Activated T-helper 1 cell treated with Interleukin-2 at 50 U/mL for 16 hours (primary cell): ENCODE measurements at places on chromosomes 6 and 20.
A peak's percentile ranks its signal among the peaks of the same experiment; 100 is the strongest.

DNA sequence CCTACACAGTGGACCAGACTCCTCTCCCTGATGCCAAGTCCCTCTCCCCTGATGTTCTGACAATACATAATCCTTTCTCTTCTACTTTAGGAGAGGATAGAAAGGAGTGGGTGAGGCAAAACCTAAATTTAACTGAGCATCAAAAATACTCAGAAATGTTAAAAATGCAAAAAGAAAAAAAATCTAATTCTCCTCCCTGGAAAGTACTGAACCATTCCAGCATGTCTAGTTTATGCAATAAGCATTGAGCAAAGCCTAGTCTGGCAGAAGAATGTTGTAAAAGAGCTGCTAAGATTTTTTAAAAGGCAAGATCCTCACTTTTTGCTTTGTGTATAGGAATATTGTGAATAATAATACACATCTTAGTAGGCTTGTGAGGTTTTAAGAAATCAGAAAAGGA, 116.6 kb upstream of the STXBP5 start:
- DNase-seq, result no peak

DNA sequence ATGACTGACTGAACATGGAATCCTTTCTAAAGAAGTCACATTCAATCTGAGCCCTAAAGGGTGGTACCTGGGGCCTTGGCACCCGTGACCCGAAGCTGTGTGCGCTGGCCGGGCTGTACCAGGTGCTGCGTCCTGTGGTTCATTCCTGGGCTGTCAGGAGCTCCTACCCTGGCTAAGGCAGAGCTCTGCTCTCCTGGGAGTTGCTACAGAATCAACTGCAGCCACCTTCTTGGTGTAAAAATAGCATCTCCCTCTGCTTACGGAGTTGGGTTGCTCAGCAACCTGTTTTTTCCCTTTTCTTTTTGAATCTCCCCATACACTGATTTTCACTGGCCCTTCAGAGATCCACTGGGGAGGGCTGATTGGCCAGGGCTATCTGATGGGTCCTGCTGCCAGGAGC, 236.6 kb upstream of the PDE10A start:
- DNase-seq, result no peak

- DNase-seq, result no peak
Measured at GRCh38 chr6:139625998-139626975, 251.8 kb upstream of the CITED2 start.

DNA sequence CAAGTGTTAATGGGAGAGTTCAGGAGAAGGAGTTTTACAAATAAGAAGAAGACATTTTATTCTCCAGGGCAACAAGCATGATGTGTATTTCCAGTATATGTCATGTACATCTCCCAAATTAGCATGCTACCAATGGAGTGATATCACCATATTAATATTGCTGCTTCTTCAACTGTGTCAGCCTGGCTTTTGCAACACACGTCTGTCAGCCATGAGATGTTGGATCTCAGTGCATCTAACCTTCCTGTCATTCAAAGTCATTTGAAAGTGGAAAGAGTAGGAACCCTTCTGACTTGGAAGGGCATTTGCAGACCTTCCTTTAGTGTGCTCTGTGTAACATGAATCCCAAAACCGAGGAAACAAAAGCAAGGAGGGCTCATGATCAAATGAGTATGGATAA, 284.1 kb downstream of the ZNF217 start:
- DNase-seq, result no peak

DNA sequence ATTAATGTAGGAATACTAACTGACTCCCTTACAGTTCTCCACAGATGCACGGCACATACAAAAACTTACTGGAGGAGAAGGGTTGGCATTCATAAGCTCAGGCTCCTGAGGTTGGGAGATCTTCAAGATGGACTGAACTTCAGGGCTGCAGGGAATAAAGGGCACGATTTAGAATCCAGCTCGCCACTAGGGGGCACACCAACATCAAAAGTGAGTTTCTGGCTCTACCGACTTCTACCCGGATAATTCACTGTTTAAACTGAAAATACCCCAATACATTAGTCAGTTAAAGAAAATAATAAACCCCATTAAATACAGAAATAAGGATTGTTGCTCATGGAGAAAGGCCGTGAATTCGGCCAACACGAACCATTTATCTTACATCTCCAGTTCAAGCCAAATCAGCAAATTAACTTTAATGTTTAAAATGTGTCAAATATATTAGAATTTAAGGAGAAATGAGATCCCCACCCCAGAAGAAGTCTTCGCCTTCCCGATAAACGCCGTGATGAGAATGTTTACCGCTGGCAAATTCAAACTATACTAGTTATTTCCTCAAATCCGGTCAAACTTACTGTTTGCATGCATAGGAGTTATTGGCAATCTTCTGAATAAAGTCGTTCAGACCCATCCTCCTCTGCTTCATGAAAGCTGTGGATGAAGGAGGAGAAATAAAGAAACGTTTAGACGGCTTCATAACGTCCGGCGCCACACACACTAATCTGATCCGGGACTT, 121.7 kb upstream of the SLC2A12 start:
- DNase-seq, result peak; percentile 71

DNA sequence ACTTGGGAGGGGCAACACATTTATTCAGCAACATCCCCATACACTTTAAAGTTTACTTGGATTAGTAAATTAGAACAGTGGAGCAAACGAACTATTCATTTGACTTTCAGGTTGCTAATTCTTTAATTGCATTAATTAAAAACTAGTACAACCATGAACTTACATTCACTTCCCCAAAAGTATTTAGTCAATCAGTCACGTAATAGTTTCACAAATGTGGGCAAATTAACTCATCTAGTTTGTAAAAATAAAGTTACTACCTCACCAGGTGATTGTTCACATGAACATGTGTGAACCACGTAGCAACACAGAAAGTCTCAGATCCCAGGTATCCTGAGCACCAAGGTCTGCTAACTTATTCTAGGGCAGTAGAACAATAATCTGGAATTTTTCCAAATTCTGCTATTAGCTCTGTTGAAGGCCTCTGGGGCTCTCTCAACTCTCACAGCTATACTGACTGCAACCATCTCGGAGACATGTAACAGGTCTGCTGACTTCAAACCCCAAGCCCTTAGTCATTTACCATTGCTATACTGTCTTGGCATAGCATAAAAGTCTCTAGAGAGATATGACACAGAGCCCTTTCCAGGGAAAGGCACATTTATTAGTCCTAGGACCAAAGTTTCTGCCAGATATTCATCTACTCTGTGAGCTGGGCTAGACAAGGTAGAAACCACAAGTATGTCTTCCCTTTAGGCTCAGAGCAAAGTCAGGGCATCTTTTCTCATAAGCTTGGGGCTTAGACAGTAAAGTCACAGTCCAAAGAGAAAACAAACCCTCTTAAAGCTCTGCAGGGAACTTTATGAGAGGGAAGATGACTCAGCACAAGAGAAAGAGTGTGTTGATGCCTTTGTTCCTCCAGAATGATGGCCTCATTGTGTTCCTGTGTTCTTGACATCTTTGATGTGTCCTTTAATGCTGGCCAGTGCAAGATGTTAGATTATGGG, 50.9 kb upstream of the CCDC28A start:
- DNase-seq, result no peak

DNA sequence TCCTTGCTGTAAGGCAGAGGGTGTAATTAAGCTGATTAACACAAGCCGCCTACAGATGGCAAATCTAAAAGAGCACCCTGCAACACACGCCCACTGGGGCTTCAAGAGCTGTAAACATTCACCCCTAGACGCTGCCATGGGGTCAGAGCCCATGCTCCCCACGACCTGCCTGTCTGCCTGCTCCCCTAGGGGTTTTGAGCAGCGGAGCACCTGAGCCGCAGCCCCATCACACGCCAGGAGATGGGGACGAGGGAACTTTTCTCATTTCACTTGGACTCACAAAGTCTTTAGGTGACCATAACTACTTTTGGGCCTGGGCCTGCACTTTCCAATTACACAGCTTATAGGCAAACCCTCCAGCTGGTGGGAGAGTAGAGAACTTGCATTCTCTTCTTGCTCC, 99.0 kb upstream of the SOX4 start:
- DNase-seq, result no peak

DNA sequence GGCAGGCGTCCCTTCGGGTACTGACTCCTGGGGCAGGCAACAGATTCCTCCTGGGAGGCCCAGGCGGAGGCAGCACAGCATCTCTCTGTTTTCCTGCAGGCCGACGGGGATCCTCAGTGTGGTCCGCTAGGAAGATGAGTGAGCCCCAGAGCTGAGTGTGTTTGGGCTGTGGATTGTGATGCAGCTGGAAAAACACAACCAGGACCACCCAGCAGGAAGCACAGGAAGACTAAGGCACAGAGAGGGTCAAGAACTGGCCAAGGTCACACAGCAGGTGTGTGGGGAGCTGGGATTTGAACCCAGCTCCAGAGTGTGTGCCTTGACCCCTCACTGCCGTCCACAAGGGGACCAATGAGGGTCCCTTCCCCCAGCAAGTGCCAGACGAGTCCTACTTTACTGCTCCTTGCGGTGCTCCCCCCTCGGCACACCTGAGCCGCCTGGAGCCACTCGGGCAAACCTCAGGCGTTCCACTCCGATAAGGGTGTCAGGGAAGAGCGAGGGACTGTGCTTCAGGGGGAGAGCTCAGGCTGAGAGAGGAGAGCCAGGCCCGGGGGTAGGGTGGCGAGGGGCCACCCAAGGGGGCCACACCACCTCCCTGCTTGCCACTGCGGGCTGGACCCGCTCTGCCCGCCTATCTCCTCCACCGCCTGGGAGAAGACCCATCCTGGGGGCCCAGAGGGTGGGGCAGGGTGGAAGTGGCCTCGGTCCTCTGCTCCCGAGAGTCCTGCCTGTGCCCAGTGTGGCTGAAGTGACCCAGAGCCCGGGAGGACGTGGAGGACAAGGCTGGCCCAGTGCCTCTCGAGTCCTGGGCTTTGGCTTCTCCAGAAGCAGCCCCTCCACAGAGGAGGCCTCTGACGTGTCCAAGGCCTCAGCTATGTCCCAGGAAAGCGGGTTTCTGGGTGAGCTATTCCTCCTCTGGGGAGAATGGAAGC, 63.3 kb downstream of the YTHDF1 start:
- DNase-seq, result no peak

GRCh38 chr6:148720897-148721296, 25.9 kb upstream of the UST start:
- no peak for DNase-seq

DNA sequence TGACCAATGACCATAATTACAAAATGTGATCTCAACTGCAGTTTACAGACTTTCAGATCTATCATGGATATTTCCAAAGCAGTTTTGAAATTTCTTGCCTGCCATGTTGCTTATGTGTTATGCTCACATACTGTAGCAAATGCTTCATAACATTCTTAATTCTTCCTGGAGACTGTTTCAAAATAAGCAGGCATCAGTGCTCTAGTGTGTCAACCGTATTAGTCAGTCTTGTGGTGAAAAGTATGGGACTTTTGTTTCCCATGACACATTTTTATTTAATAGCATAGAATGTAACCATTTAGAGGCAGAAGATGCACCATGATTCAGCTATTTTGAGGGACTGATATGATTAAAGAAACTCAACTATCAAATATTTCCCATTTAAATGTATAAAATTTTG, 1.7 kb downstream of the POPDC3 start:
- no peak for DNase-seq

- DNase-seq, result peak; percentile 55
Measured at GRCh38 chr6:24949020-24949569, 13.3 kb upstream of the RIPOR2 start.

DNA sequence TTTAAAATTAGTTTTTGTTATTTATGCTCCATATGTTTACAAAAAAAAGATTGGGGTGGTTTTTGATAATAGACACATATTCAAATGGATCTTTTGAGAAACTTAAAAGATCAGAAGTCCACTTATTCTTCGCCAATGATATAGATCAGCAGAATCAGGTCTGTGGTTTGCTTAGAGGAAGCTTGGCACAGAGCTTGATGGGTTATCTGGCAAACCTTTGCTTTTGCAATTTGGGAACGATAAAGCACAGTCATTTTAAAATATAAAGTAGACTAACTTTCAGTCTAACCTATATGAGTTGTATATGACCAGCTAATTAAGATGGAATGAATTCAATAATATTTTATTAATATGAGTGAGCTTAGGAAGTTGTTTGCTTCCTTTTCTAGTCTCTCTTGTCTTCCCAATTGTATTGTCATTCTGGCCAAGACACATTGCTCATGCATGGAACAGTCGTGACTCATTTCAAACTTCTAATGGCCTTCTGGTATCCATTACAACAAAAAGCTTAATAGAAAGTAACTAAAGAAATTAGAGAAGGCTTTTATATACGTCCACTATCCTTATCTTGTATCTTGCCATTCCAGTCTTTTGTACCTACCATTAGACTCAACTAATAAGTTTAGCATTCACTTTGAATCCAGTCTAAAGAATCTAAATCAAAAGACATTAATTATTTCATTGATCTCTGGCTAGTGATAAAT, 118.7 kb downstream of the TBX18 start:
- DNase-seq, result no peak

DNA sequence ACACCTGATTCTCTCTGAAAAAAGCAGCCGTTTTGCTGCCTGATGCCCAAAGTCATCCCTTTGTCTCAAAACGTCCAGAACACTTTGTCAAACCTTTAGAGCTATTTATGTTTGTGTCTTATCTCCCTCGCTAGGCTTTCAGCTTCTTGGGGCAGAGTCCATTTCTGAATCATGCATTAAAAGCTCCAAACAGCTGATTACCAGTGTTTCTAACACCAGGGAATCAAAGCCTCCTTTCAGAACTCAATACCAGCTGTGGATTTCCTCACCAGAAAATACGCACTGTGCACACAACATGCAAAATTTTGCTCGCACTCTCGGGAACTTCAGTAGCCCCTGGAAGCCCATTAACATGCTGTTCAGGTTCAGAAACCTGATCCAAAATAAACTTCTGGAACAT, 333.3 kb downstream of the HACE1 start:
- no peak for DNase-seq

- no peak for DNase-seq
Measured at GRCh38 chr20:62304331-62305148, 1.7 kb downstream of the ADRM1 start.

- DNase-seq, result no peak
Measured at GRCh38 chr6:125793280-125793679, 2.5 kb downstream of the NCOA7 start.

GRCh38 chr6:46051962-46052361, 36.3 kb upstream of the CLIC5 start:
- no peak for DNase-seq
